ENCODE measurements at places on chromosomes 16 and 17.

- H3K4me1 ChIP-seq, result peaks cover 19% of the 10 kb centered on the region
- no peak overlapping the region for H3K4me3 ChIP-seq
- DNase-seq, result peak; percentile 56
- H3K36me3 ChIP-seq, result peaks cover 38% of the 10 kb centered on the region
- peak overlapping the region; percentile 52 for H3K27ac ChIP-seq
Measured at GRCh38 chr16:1723450-1724147, 17.6 kb downstream of the MAPK8IP3 start.

- no peak for DNase-seq
- H3K36me3 ChIP-seq, result no peaks in the 10 kb centered on the region
- H3K4me1 ChIP-seq, result no peaks in the 10 kb centered on the region
- no peak overlapping the region for H3K4me3 ChIP-seq
- H3K27ac ChIP-seq, result no peak overlapping the region
Measured at GRCh38 chr16:35795361-35796029, 2336.1 kb downstream of the TP53TG3F start.

DNA sequence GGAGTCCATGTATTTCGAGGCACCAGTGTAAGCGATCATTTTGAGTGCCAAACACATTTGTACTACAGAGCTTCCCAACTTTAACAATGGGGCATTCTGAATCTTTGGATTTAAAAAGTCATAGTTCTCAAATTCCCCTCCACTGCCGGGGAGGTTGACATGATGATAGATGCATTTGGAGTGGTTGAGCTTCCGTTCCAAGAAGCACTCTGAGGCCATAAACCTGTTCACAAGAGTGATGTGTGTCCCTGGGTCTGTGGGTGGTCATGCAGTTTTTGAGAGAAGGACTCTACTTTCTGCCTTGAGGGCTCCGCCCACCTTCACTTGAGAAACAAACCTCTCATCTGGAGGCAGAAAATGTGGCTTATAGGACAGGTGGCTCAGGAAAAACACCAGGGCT, 43.7 kb downstream of the IRX5 start:
- no peak overlapping the region for H3K27ac ChIP-seq
- H3K27me3 ChIP-seq, result peaks cover 19% of the 10 kb centered on the region
- no peak overlapping the region for H3K4me3 ChIP-seq

DNA sequence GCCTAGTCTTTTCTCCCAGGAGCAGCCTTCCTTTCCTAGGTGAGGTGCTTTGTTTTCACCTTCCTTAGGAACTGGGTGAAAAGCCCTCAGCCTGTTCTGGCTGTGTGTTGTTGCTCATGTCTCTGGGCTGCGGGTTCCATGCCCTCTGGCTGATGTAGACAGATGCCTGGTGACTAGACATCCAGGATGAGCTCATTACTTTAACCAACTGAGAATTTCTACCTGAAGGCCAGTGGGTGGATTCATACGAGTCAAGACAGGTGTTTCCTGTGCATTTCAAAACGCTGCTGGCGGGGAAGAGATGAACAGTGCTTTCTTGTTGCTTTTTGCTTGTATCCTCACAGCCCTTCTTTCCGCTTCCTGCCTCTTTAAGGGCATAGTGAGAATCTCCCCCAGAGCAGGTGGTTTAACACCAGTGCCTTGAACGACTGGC, 22.3 kb downstream of the SAP30BP start:
- H3K27ac ChIP-seq, result no peak overlapping the region
- no peaks in the 10 kb centered on the region for H3K27me3 ChIP-seq
- peaks cover 47% of the 10 kb centered on the region for H3K36me3 ChIP-seq
- H3K4me3 ChIP-seq, result no peak overlapping the region

- peaks cover 8% of the 10 kb centered on the region for H3K4me1 ChIP-seq
- no peak overlapping the region for H3K4me3 ChIP-seq
- no peak overlapping the region for H3K27ac ChIP-seq
- H3K27me3 ChIP-seq, result no peaks in the 10 kb centered on the region
- DNase-seq, result no peak
Measured at GRCh38 chr17:57511475-57512123, 233.5 kb downstream of the CCDC182 start.

DNA sequence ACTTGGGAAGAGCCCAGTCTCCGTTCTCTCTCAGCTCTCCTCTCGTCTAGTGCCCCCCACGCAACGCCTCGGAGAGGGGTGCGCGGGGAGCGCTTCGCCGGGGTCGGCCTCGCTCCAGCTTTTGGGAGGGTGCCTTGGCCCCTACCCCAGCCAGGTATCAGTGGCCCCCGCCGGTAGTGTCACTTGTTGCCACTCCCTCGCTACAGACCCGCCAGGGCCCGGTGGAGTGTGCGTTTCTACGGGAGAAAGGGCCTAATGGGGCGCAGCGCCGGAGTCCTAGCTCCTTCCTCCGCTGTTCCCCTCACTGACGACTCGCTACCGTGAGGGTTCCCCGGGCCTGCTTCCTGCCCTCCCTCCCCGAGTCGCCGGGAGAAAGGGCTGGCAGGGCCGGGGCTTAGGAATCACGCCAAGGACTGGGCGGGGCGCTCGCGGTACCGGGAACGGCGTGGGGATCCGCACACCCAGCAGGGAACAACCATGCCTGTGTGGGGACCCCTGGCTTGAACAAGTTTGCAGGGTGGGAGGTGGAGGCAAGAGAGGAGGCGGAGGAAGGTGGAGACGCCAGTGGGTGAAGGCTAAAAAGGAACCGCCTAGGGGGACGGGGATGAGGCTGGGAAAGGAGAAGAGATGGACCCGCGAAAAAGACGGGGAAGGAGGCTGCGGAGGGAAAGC, 997 bp upstream of the CDH11 start:
- H3K4me3 ChIP-seq, result peak overlapping the region; percentile 92
- no peaks in the 10 kb centered on the region for H3K27me3 ChIP-seq
- peak overlapping the region; percentile 52 for H3K27ac ChIP-seq

- H3K27me3 ChIP-seq, result no peaks in the 10 kb centered on the region
- H3K4me3 ChIP-seq, result no peak overlapping the region
- DNase-seq, result no peak
- no peaks in the 10 kb centered on the region for H3K36me3 ChIP-seq
- no peak overlapping the region for H3K27ac ChIP-seq
Measured at GRCh38 chr16:26005336-26005735, 313.6 kb downstream of the HS3ST4 start.

- no peaks in the 10 kb centered on the region for H3K36me3 ChIP-seq
- H3K27ac ChIP-seq, result peak overlapping the region; percentile 59
- H3K4me1 ChIP-seq, result peaks cover 1% of the 10 kb centered on the region
- peak overlapping the region; percentile 45 for H3K4me3 ChIP-seq
- peak; percentile 82 for DNase-seq
- no peaks in the 10 kb centered on the region for H3K27me3 ChIP-seq
Measured at GRCh38 chr16:76946879-76947278, 244.1 kb upstream of the MON1B start.

- DNase-seq, result no peak
- H3K27me3 ChIP-seq, result no peaks in the 10 kb centered on the region
- peaks cover 4% of the 10 kb centered on the region for H3K4me1 ChIP-seq
Measured at GRCh38 chr16:81576696-81577095, 132.1 kb downstream of the CMIP start.

DNA sequence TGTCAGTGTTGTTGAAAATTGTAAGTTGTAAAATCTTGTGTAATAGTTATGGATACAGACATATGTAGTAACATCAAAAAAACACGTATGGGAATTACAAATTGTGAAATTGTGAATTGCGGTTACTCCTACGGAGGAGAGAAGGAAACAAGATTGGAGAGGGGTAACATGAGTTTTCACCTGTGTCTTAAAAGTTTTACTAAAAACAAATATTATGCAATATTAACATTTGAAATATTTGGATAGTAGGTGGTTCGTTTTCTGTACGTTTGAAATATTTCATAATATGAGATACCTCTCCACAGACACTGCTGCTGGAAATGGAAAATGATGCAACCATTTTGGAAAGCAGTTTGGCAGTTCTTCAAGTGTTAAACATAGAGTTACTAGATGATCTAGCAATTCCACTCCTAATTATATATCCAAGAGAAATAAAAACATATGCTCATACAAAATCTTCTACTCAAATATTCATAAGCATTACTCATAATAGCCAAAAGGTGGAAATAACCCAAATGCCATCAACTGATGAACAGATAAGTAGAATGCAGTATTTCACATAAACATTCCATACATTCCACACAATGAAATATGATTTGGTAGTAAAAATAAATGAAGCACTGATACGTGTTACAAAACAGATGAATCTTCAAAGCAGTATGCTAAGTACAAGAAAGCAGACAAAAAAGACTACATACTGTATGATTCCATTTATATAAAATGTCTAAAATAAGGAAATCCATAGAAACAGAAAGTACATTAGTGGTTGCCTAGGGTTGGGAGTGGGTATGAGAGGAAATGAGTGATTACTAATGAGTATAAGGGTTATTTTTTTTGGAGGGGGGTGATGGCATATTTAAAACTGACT, 40.7 kb upstream of the ABCA10 start:
- H3K27ac ChIP-seq, result no peak overlapping the region
- no peak overlapping the region for H3K4me3 ChIP-seq
- DNase-seq, result peak; percentile 14
- no peaks in the 10 kb centered on the region for H3K27me3 ChIP-seq

DNA sequence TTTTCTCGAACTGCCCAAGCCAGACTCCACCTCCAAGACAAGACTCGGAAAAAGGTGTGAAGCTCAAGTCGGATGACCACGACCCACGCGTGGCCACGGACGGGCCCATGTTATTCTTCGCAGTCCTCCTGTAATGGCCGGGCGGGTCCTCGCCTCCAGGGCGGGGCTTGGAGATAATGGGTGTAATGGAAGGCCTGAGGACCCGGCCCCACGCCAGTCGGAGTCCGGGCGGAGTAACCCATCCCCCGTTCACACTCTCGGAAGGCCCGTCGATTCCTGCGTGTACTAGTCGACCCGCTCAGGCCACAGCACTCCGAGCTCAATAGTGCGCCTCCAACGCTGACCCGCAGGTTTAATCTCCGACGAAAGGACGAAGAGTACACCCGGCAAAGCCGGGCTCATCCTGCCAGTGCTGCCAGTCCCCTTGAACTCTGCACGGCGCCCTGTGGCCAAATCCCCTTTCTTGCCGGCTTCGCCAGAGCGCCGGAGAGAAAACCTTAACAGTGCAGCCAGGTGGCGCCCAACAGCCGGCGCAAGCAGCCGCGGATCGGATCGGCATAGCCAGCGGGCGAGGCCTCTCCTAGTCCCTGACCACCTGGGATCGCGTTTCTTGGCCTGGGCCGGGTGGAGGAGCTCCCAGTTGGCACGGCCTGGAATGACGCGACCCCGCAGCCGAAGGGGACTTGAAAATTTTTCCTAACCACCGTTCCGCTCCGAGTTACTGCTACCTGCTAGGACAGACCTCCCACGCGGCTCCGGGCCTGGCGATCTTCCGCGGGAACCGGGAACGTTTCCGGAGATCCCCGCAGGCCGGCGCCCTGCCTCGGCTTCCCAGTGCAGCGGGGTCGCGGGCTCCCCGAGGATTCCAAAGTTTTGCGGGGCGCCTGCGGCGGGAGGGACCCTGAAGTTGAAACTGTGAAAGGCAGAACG, 762.0 kb downstream of the KCNJ18 start:
- no peak overlapping the region for H3K4me3 ChIP-seq
- no peak for DNase-seq
- no peaks in the 10 kb centered on the region for H3K36me3 ChIP-seq
- no peak overlapping the region for H3K27ac ChIP-seq

- H3K36me3 ChIP-seq, result no peaks in the 10 kb centered on the region
- no peak for DNase-seq
- no peak overlapping the region for H3K27ac ChIP-seq
- H3K27me3 ChIP-seq, result peaks cover 9% of the 10 kb centered on the region
- no peak overlapping the region for H3K4me3 ChIP-seq
- H3K4me1 ChIP-seq, result peaks cover 54% of the 10 kb centered on the region
Measured at GRCh38 chr17:29620271-29620670, 2.4 kb downstream of the CORO6 start.

DNA sequence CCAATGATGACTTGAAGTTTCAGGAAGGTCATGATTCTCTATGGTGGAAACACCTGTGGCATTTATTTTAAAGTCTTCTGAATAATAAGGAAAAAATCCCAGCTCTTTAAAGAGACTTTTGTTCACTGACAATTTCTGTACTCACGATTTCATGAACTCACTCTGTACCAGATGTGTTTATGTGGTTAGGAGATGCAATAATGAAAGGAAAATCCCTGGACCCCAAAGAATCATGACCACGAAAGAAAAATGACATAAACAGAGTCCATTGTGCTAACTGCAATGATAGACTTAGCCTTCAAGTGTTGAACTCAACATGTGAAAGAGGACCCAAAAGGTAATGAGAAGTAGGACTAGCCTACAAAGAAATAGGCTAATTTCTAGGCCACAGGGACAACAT, 947.5 kb downstream of the CDH11 start:
- H3K4me1 ChIP-seq, result no peaks in the 10 kb centered on the region
- H3K36me3 ChIP-seq, result no peaks in the 10 kb centered on the region
- peak; percentile 17 for DNase-seq
- H3K27ac ChIP-seq, result no peak overlapping the region
- H3K27me3 ChIP-seq, result no peaks in the 10 kb centered on the region
- H3K4me3 ChIP-seq, result no peak overlapping the region

- H3K27me3 ChIP-seq, result no peaks in the 10 kb centered on the region
- H3K36me3 ChIP-seq, result no peaks in the 10 kb centered on the region
- DNase-seq, result no peak
- H3K4me3 ChIP-seq, result no peak overlapping the region
- peaks cover 7% of the 10 kb centered on the region for H3K4me1 ChIP-seq
Measured at GRCh38 chr17:73061161-73061560, 31.3 kb downstream of the SLC39A11 start.

DNA sequence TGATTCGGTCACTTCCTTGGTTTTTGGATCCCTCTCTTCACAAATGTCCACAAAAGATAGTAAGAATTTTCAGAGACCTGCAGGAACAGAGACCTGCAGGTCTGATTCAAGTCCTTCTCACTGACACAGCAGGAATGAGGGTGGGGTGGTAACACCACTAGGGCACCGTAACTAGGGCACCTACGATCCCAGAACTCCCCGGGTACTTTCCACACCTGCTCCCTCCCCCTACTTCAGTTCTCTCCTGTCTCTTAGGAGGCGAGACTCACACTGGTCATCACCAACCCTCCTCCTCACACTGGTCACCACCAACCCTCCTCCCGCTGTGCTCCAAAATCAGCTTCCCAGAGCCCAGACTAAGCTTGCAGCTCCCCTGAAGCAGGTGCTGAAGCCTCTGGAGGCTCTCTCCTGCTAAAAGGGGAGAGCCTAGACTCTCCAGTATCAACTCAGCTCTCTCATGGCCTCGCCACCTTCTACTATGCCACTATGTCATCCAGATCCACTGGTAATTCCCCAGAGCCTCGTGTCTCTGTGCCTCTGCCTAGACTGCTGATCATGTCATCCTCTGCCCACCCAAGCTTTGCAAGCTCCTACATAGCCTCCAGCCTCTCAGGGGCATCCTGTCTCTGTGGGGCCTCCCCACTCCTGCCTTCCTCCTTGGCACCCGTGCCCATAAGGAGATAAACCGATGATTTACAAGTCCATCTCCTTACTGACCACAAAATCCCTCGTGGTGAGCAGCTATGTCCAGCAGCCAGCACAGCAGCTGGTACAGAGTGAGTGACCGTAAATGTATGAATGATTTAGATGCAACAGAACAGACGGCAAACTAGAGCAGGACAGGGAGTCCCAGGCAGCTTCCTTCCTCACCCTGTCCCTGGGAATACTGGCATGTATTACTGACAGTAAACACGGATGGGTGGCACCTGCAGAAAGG, 63.4 kb upstream of the GSG1L start:
- H3K36me3 ChIP-seq, result peaks cover 86% of the 10 kb centered on the region
- H3K4me3 ChIP-seq, result no peak overlapping the region
- no peak overlapping the region for H3K27ac ChIP-seq
- no peaks in the 10 kb centered on the region for H3K4me1 ChIP-seq
- no peaks in the 10 kb centered on the region for H3K27me3 ChIP-seq

All from mesenchymal stem cell (in vitro differentiated cells and primary cell).